ENCODE measurements at places on chromosomes 16 and 17.

DNA sequence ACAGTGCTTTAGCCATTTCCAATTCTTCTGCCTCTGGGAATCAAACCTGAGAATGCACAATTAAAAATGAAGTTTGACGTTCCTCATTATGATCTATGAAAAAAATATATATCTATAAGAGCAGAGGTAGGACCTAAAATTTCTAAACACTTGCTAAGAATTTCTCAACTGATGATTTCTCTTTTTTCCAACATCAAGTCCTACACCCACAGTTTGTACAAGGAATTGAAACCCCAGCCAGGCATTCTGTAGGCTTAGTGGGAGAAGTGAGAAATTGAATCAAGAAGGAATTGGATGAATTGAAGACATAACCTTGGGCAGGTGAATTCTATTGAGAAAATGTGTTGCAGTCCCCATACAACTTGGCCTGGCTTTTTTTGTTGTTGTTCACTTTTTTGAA, 2.7 kb downstream of the CACNG3 start:
- no peak for DNase-seq

GRCh38 chr16:24540602-24541210, 1.3 kb downstream of the RBBP6 start:
- no peak for DNase-seq

DNA sequence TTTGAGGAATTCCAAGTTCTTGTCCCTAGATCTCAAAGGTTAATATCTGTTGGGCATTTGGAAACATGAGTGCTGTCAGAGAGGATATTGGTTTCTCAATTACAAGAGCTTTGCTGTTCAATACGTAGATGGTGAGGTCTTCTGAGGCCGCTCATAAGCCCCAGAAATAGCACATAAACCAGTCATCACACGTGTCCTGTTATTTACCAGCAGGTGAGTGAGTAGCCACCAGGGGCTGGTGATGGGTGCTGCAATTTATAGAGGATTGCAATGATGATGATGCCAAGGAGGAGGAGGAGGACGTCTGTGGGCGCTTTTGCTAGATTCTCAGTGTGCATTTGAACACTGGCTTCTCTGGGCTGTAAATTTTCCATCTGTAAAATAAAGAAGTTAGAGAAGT, 89.0 kb downstream of the SALL1 start:
- DNase-seq = no peak

GRCh38 chr16:46980926-46981325, 7.5 kb upstream of the DNAJA2 start:
- DNase-seq = no peak

DNA sequence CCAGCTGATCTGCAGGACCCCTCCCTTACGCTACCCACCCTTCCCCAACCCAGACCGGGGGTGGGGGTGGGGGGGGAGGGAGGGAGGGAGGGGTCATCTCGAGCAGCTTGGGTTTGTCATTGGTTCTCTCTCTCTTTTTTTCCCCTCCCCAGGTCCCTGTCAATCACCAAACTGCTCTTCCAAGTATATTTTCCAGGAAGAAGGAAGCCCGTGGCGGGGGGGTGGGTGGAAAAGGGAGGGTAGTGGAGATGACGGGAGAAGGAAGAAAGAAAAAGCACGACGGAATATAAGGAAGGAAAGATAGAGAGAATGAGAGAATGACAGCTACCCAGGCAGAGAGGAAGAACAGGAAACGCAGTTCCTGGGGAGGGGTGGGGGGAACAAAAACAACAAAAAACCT, 17.9 kb downstream of the SALL1 start:
- no peak for DNase-seq

DNA sequence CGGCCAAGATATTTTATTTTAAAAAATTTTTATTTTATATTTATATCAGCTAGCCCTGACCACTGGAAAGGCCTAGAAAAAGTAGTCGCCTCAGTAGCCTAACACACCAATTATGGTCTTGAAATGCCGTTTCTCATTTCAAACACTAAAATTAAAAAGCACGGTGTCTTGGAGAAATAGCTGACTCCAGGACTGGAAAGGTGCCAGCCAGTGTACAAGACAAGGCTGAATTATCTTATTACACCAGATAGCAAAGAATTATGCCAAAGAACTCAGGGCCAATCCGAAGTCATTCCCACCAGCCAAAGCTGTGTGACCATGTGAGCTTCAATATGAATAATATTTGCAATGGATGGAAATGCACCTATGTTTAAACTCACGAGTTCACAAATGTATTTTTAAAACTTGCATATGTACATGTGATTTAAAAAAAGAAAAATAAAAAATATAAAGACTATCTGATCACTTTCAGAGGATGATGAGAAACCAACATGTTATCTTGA, 19.9 kb upstream of the ATP2C2 start:
- DNase-seq = no peak

DNA sequence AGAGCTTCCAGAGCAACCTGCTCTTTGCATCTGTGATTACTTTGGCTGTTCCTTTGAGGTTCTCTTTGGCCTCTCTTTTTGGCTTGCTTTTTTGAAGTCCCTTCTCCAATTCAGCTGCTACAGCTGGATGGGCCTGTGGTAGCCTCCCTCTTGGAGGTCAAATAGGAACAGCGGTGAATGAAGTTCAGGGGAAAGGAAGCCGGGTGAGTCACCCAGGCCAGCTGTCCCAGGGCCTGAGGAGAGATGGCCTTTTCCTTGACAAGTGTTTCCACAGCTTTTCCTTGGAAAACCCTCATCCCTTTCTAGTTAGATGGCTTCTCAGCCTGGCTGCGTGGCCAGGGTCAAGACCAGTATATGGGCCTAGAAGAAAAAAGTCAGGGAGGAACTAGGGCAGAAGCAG, 103.1 kb downstream of the STX8 start:
- no peak for DNase-seq

DNA sequence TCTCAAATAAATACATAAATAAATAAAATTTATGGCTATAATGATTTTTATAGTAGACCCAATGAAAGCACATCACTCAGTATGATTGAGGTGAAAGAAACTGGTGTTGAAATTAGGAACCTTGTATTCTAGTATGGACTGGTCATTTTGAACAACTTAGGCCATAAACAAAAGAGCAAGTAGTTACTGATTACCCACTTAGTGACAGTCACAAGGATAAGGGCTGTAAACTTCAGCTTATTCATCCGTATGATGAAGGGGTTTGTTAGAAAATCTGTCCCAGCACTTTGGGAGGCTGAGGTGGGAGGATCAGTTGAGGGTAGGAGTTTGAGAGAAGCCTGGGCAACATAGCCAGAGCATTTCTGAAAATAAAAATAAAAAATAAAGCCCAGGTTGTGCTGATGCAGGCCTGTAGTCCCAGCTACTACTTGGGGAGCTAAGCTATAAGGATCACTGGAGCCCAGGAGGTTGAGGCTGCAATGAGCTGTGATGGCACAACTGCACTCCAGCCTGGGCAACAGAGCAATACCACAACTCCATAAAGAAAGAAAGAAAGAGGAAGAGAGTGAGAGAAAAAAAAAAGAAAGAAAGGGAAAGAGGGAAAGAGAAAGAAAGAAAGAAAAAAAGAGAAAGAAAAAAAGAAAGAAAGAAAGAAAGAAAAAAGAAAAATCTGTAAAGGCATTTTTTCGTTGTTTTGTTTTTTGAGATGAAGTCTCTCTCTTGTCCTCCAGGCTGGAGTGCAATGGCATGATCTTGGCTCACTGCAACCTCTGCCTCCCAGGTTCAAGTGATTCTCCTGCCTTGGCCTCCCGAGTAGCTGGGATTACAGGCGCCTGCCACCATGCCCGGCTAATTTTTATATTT, 4.2 kb upstream of the SPAG9 start:
- no peak for DNase-seq

DNA sequence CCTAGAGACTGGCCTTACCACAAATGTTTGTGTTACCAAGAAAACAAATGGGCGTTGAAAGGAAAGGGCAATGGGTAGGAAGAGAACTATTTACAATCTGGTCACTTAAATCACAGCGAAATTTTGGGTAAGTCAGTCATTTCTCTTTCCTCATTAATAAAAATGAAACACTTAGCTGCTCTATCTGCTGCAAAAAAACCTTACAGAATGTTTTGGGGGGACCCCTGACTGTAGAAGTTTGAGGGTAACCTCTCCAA, 742 bp upstream of the NUTF2 start:
- no peak for DNase-seq

DNA sequence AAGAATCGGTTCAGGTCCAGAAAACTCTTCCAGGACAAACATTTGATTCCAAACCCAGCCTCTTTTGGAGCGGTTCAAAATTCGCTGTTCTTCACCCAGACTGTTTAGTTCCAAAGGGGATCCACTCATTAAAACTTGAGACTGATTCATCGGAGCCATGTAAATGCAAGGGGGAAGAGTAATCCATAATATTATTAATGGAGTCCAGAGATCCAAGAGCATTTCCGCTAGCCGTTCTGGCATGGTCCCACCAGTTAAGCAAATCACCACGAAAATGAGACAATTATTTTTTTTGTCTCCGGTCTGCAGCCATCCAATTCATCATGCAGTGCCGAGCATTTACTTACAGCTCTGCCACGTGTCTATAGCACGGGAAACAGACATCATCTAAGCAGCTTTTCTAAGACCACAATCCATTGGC, 15.1 kb downstream of the CDH8 start:
- no peak for DNase-seq

DNA sequence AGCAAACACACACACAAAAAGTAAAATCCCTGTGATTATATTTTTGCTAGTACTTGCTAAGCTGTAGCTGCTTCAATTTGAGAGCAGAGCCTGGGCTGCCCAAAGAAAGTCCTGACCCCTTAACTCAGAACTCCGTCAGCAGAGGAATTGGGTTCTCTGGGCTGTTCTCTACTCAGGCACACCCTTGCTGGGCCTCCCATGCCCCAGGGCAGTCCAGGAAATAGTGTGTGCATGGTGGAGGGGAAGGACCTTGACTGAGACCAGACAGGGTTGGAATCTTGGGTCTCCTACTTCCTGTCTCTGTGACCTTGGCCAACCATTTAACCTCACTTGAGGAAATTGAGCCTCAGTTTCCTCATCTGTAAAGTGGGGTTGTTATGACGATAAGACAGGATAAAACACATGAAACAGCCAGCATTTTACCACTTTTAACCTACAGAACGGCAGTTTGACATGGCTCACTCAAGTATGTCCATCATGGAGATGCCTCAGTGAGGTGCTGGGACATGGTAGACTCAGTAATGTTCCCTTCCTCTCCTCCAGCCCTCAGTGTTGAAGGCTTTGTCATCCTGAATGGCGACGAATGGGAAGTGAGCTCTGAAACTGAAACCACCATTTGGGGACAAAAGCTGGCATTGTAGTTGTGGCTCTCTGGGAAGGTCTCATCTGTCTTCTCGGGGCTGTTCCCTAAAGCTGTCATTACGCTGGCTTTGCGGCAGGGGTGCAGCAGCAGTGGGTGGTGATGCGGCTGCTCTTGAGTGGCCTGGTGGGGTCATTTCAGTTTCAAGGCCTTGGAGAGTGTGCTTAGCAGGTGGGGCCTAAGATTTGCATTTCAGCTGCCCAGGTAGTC, 74.9 kb downstream of the CMIP start:
- no peak for DNase-seq

- DNase-seq = no peak
Measured at GRCh38 chr17:82752371-82753200, 721 bp downstream of the TBCD start.

DNA sequence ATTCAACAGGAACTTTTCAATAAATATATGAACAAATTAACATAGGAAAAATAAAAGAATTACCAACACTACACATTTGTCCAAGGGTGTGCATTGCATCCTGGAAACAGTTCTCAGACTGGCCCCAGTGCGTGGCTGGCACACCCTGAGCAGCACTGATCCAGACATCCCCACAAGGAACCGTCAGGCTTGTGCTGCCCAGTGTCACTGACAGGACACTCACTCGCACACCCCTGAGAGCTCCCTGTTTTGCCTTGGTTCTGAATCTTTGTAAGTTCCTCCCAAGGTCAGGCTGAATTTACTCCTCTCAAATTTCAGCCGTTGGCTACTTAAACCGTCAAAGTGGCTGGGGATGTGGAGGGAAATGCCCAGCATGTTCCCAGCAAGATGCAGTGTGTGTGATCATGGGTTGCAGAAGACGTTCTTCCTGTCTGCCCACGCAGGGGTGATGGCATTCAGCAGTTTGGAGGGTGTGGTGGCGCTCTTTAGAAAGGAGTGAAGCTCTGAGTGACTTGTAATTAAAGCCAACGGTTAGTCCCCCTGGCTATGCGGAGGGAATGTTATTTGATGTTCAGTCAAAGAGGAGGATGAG, 1.7 kb downstream of the MT2A start:
- DNase-seq = no peak

DNA sequence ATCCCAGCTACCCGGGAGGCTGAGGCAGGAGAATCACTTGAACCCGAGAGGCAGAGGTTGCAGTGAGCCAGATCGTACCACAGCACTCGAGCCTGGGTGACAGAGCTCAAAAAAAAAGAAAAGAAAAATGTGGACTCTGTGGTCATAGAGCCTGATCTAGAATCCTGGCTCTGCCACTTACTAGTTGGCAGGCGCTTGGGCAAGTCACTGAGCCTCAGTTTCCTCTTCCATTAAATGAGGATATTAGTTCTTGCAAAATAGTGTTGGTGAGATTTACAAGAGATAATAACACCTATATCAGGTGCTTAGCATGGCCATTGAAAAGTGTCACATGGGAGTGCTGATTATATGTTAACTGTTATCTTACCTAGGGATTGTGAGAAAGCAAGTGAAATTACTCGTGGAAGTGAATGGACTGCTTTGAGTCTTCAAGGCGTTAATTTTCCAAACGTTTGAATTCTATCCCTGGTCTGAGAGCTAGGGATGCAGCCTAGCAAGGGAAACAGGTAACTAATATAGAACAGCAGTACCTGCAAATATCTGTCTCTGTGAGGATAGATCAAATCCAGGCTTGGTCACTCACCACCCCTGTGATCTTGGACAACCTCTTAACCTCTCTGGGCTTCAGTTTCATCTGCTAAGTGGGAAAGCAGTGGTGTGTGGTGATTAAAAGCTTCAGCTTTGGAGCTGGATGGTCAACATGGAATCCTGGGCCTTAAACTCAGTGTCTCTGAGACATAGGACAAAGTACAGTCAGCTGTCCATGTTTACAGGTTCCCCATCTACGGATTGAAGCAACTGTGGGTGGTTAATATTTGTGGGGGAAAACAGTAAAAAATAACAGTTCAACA, 953 bp upstream of the NSMCE1 start:
- no peak for DNase-seq

- no peak for DNase-seq
Measured at GRCh38 chr16:1438229-1439057, 5.9 kb downstream of the CCDC154 start.

DNA sequence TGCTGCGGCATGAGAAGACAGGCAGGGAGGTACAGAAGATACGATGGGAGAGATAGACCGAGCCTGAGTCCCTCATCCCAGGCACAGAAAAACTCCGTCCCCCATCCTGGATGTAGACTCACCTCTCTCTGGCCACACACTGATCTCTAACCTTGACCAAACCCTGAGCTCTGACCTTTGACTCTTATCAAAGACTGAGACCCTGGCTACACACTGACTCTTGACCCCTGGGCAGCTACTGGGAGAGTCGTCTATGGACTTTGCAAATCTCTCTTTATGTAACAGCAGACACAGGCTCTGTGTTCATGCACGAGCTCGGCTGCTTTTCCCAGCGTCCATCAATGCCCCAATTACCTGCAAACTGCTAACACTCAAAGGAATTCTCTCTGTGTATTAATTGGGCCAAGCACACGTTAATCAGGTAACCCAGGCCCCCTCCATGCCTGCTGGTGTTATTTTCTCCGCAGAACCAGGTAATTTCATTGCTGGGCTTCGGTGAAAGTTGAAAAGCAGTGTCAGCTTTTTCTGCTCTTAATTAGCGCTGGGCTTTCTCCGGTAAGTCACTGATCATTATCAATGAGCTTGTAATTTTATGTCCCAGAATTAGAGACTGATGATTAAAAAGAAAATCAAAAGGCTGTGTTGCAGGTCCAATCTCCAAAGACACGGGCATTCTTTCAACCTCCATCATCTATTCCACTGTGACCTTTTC, 179.4 kb upstream of the NLRP1 start:
- DNase-seq = no peak

GRCh38 chr17:14135906-14136590, 66.7 kb downstream of the COX10 start:
- DNase-seq = no peak

All from left colon (tissue), 2 donors.